Fibroblast of lung (primary cell): ENCODE measurements at places on chromosomes 3 and 15.

- DNase-seq, result no peak
- H3K4me3 ChIP-seq, result no peak overlapping the region
- H3K4me1 ChIP-seq, result no peaks in the 10 kb centered on the region
- H3K36me3 ChIP-seq, result no peaks in the 10 kb centered on the region
Measured at GRCh38 chr15:99613481-99613880, 47.7 kb downstream of the MEF2A start.

- H3K36me3 ChIP-seq, result no peaks in the 10 kb centered on the region
- H3K27me3 ChIP-seq, result no peaks in the 10 kb centered on the region
- DNase-seq, result peak; percentile 43
- no peak overlapping the region for H3K4me3 ChIP-seq
- H3K4me1 ChIP-seq, result no peaks in the 10 kb centered on the region
Measured at GRCh38 chr3:3666664-3667063, 132.6 kb upstream of the LRRN1 start.

DNA sequence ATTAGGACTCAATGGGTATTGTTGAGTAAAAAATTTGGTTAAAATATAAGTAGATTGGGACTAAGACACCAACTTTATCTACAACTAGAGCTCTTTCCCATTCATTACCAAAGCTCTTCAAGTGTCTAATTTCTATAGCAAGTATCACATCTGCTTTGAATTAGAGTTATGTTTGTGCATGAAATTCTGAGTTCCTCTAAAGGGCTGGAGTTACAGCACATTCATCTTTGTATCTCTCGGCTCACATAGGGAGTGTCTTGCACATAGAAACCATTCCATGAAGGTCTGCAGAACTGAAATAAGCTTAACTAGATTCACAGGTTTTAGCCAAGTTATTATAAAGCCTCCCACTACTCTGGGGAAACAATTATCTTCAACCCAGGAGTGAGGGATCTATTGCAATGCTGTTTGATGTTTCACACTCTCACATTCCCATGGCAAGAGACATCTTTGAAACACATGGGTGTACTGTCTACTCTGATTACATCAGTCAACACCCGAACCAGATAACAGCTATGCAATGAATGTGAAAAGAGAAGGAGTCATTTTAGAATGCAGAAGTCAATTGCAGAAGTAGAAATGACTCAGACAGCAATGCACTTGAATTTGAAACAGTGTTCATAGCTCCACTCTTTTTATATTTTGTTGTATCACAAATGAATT is 93.1 kb upstream of the KBTBD8 start:
- no peaks in the 10 kb centered on the region for H3K4me1 ChIP-seq
- no peak overlapping the region for H3K27ac ChIP-seq
- H3K36me3 ChIP-seq, result no peaks in the 10 kb centered on the region
- DNase-seq, result no peak
- H3K4me3 ChIP-seq, result no peak overlapping the region
- H3K27me3 ChIP-seq, result no peaks in the 10 kb centered on the region

DNA sequence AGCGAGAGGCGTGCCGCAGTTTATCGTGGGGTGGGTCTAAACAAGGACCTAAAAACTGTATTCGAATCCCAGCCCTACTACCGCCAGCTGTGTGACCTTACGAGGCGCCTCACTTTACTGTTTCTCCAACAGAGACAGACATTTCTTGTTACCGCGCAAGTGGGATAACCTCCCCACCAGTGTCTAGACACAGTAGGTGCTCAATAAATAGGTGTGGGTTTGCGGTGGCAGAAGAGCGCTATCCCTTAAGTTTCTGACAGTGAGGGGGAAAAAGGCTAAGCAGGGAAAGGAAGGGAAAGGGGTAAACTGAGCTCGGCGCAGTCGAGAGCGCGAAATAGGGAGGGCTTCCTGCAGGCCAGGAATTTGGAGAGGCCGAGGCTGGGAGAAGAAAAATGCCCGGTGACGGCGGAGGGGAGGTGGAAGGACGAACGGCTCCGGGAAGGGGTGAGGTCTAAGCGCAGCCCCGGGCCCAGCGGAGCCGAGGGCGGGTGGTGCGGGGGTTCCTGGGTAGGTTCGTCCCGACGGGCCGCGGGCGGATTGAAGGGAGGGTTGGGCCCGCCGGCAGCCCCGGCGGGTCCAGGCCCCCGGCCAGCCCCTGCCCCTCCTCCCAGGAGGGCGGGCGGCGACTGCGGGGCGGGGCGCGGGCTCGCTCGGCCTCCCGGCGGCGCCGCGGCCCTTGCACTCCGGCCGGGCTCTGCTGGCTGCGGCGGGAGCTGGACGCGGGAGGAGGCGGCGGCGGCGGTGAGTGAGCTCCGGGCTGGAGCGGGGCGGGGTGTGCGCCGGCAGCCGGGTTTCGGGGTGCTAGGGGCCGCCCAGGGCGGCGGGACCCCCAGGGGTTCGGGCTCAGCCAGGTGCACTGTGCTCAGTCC is at the start of gene CGNL1:
Gene CGNL1 (plus strand): TSS at position 679 of the 869 bp plus-strand sequence. CDS start 61,495 bp downstream, outside the sequence.
- peak within 1 kb of the TSS; percentile 14 for H3K4me3 ChIP-seq
- H3K27ac ChIP-seq, result no peak within 1 kb of the TSS

- H3K27ac ChIP-seq, result no peak overlapping the region
- no peaks in the 10 kb centered on the region for H3K27me3 ChIP-seq
- peaks cover 7% of the 10 kb centered on the region for H3K36me3 ChIP-seq
Measured at GRCh38 chr3:47392933-47393332, 12.1 kb downstream of the PTPN23 start.

- no peak overlapping the region for H3K4me3 ChIP-seq
- H3K27me3 ChIP-seq, result no peaks in the 10 kb centered on the region
- no peak overlapping the region for H3K27ac ChIP-seq
- peak; percentile 14 for DNase-seq
- peaks cover 8% of the 10 kb centered on the region for H3K4me1 ChIP-seq
- no peaks in the 10 kb centered on the region for H3K36me3 ChIP-seq
Measured at GRCh38 chr3:148318240-148318639, 379.5 kb upstream of the AGTR1 start.

DNA sequence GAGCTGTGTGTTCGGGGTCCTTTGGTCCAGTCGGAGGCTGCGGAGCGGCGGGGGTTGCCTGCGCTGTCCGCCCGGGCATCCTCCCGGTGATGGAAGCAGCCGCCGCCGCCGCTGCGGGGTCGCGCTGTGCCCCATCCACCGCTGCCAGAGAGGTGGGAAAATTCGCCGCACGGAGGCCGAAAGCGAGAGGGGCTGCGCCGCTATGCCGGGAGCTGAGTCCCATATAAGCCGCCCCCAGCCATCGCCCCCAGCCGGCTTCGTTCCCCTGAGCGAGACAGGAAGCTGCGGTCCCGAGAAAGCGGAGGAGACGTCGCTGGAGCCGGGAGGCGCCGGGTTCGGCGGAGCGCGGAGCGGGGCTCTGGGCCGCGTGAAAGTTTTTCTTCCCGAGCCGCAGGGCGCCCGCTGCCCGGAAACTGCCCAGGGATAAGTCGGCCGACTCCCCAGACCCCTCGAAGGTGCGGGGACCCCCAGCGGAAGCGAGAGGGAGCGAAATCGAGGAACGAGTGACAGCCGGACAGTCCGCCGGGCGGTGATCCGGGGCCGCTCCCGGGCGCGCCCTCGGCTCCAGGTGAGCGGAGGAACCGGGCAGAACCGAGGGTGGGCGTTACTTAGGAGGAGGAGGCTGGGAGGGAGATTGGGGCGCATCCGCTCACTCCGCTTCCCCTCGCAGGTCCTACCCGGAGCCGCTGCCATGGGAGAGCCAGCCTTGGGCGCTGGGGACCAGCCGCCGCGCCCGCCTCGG is 574 bp downstream of the CHST2 start:
- no peaks in the 10 kb centered on the region for H3K27me3 ChIP-seq
- H3K4me3 ChIP-seq, result peak overlapping the region; percentile 82
- H3K27ac ChIP-seq, result no peak overlapping the region
- H3K4me1 ChIP-seq, result no peaks in the 10 kb centered on the region

DNA sequence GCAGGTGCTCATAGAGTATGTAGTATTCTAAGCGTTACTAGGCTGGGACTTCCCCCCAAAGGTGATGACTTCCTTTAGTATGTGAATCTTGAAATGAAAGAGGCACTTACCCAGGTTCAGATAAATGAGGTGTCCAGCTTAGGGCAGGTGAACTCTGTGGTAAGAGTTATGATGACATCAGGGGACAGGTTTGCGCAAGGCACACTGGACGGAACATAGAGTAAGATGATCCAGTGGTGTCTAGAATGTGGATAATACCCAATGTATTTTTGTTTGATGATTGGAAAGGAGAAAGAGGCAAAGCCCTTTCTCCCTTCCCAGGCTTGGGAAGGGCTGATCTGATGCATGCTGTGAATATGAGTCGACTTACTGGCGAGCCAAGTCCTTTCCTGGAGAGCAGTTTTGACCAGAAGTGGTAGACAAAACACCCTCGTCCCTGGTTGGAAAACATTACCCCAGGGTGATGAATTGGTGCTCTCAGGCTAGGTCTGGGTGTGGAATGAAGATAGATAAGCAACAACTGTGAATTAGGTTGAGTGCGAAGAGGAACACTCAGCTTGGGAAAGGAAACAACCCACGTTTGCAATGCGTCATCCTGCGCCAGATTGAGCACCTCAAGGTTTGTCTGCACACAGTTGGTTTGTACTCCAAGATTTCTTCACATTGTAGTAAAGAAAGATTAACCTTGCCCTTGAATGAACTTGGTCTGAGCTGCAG is 124.2 kb downstream of the GHSR start:
- no peak overlapping the region for H3K4me3 ChIP-seq
- H3K27ac ChIP-seq, result no peak overlapping the region
- peaks cover 12% of the 10 kb centered on the region for H3K4me1 ChIP-seq
- DNase-seq, result peak; percentile 45

DNA sequence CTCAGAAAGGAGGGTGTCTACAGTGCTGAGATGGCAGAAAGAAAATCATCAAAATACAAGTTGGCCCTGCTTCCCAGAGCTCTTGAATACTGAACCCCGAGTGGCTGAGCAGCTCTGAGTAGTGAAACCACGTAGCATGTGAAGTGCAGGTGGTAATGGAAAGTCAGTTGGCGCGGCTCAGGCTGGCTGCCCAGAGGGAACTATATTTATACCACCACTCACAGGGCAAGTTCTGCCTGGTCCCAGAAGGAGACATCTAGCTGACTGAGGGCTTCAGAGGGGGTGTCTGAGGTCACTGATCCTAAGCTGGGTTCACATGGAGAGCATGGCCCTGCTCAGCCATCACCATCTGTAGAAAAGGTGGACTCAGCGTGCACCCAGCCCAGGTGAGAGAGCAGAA is 129.6 kb upstream of the AGBL1 start:
- H3K36me3 ChIP-seq, result no peaks in the 10 kb centered on the region
- no peaks in the 10 kb centered on the region for H3K4me1 ChIP-seq
- no peak for DNase-seq
- H3K27me3 ChIP-seq, result no peaks in the 10 kb centered on the region
- no peak overlapping the region for H3K4me3 ChIP-seq

DNA sequence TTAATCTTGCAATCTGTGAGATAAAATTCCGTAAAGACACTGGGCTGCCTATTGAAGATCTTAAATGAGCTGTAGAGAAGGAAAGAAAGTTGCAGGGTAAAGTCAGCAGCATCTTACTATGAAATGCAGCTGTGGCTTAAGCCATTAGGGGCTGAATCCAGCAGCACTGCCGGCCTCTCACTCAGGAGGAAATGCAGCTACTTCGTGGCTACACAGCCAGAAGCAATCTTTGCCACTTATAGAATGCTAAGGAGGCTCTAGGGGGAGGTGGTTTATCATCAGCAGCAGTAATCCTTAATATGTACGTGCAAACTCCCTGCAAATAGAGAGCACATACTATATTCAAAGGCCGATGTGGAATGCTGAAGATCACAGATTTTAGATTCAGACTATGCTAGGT is 19.1 kb upstream of the MCTP2 start:
- DNase-seq, result no peak
- H3K27ac ChIP-seq, result no peak overlapping the region
- H3K27me3 ChIP-seq, result no peaks in the 10 kb centered on the region
- no peaks in the 10 kb centered on the region for H3K36me3 ChIP-seq
- no peaks in the 10 kb centered on the region for H3K4me1 ChIP-seq
- no peak overlapping the region for H3K4me3 ChIP-seq

DNA sequence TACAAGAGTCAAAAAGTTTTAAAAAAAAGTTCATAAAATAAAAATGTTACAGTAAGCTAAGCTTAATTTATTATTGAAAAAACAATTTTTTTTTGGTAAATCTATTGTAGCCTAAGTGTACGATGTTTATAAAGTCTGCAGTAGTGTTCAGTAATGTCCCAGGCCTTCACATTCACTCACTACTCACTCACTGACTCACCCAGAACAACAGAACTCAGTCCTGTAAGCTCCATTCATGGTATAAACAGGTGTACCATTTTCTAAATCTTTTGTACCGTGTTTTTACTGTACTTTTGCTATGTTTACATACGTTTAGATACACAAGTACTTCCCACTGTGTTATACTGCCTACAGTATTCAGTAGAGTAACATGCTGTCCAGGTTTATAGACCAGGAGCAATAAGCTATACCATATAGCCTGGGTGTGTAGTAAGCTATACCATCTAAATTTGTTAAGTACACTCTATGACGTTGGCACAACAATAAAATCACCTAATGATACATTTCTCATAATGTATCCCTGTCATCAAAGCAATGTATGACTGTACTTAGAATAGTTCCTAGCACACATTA is 41.2 kb upstream of the ZDHHC23 start:
- no peaks in the 10 kb centered on the region for H3K36me3 ChIP-seq
- no peak for DNase-seq
- no peak overlapping the region for H3K27ac ChIP-seq
- H3K27me3 ChIP-seq, result no peaks in the 10 kb centered on the region

- H3K4me1 ChIP-seq, result peaks cover 37% of the 10 kb centered on the region
- peak overlapping the region; percentile 77 for H3K27ac ChIP-seq
- no peaks in the 10 kb centered on the region for H3K27me3 ChIP-seq
- peaks cover 3% of the 10 kb centered on the region for H3K36me3 ChIP-seq
Measured at GRCh38 chr15:63372753-63373152, 8.9 kb downstream of the CA12 start.

GRCh38 chr15:39770748-39771689 is 11.6 kb downstream of the FSIP1 start:
- H3K36me3 ChIP-seq, result no peaks in the 10 kb centered on the region
- H3K27me3 ChIP-seq, result no peaks in the 10 kb centered on the region
- peak overlapping the region; percentile 36 for H3K4me3 ChIP-seq

DNA sequence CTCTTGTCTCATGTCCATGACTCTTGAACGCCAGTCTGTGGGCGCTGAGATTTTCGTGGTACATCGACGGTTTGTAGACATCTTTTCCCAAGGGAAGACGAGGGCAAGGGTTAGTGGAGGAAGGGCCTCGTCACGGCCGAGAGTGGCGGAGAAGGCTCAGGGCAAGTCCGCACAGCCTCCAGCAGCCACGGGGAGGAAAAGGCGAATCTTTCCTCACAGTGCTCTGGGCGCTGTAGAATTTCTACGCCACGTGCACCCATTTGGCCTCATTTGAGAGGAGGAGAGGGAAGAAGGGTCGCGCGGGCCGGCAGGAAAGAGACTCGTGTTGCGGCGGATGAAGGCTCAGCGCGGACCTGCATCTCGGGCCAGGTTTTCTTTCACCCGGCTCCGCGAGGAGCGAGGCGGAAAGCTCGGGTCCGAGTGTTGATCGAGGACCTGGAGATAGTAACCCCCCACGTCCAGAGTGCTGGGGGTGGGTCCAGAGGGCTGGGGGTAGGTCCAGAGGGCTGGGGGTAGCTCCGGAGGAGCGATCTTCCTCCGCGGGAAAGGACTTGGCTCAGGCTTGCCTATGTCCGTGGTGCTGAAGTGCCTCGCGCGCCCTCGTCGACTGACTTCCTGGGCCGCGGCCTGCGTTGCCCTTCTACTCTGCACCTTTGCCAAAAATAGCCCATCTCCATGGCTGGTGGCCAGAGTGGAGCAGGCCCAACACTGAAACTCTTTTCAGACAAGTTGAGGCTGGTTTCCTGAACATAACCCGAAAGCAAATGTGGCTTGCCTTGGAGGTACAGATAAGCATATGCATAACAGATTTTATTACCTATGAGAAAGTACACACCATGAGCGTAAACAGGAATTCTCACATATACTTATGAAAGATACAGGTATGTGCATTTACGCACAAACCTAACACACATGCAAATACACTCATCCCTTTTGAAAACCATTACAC is 1.1 kb downstream of the SLC35G2 start:
- peak overlapping the region; percentile 85 for H3K4me3 ChIP-seq
- H3K27ac ChIP-seq, result peak overlapping the region; percentile 86
- H3K4me1 ChIP-seq, result peaks cover 8% of the 10 kb centered on the region
- peak; percentile 74 for DNase-seq
- no peaks in the 10 kb centered on the region for H3K27me3 ChIP-seq
